Cortex of kidney (tissue), 1 donor: ENCODE measurements at places on chromosomes 6 and 20.

DNA sequence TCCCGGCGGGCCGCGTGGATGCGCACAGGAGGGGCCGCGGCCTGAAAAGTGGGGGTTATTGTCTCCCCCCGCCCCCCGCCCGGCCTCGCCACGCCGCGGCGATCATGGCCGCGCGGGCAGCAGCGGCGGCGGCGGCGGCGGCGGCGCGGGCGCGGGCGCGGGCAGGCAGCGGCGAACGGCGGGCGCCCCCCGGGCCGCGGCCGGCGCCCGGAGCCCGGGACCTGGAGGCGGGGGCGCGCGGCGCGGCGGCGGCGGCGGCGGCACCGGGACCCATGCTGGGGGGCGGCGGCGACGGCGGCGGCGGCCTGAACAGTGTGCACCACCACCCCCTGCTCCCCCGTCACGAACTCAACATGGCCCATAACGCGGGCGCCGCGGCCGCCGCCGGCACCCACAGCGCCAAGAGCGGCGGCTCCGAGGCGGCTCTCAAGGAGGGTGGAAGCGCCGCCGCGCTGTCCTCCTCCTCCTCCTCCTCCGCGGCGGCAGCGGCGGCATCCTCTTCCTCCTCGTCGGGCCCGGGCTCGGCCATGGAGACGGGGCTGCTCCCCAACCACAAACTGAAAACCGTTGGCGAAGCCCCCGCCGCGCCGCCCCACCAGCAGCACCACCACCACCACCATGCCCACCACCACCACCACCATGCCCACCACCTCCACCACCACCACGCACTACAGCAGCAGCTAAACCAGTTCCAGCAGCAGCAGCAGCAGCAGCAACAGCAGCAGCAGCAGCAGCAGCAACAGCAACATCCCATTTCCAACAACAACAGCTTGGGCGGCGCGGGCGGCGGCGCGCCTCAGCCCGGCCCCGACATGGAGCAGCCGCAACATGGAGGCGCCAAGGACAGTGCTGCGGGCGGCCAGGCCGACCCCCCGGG is 637 bp downstream of the ARID1B start:
- no peak for DNase-seq

DNA sequence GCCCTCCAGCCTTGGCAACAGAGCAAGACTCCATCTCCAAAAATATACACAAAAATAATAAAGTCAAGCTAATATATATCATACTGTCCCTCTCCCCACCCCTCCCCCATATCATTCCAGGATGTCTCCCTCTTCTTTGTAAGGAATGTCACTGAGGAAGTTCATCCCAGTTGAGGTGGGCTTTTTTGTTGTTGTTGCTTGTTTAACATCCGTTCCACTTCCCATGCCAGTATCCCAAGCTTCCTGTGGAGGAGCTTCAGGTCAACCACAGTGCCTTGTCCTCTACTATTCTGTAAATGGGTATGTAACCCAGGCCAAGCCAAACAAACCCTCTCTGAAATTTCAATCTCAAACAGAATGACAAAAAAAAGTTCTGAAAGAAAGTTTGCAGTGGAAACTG is 19.0 kb upstream of the PTPN1 start:
- no peak for DNase-seq

DNA sequence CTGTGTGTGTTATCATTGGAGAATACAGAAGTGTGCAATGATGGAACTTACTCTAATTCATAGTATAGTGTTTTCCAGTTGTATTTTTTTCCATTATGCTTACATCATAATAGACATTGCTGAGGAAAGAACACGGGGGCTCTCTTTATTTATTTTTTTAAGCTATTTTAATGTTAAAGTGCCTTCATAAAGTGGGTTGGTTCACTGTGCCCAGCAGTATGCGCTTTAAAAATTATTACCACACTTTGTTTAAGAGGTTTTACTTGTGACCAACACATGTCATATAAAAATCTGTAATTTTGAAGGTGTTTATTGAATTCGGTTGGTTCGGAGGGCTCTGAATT is 215.8 kb downstream of the TMEM242 start:
- no peak for DNase-seq

DNA sequence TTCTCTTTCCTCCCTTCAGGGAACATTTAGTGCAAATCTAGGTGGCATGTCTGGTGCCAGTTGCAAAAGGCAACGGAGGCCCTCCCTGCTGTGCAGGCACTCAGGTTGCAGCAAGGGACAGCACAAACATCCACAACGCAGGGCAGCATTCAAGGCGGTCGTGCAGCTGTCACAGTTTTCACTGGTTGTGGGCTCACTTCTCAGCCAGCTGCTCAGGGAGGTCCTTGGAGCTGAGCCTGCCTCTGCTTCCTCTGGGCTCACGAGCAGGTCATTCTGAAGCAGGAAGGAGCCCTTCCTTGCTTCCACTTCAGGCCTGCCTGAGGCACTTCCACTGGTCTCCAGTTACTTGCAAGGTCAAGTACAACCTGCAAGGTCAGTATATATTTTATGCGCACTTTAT is 3.8 kb upstream of the NPEPL1 start:
- no peak for DNase-seq

GRCh38 chr6:117932676-117933075 is 25.6 kb downstream of the SLC35F1 start:
- no peak for DNase-seq

GRCh38 chr20:20546402-20546801 is 166.0 kb downstream of the RALGAPA2 start:
- DNase-seq, result no peak

- no peak for DNase-seq
Measured at GRCh38 chr6:90388395-90388794, 91.8 kb upstream of the BACH2 start.

DNA sequence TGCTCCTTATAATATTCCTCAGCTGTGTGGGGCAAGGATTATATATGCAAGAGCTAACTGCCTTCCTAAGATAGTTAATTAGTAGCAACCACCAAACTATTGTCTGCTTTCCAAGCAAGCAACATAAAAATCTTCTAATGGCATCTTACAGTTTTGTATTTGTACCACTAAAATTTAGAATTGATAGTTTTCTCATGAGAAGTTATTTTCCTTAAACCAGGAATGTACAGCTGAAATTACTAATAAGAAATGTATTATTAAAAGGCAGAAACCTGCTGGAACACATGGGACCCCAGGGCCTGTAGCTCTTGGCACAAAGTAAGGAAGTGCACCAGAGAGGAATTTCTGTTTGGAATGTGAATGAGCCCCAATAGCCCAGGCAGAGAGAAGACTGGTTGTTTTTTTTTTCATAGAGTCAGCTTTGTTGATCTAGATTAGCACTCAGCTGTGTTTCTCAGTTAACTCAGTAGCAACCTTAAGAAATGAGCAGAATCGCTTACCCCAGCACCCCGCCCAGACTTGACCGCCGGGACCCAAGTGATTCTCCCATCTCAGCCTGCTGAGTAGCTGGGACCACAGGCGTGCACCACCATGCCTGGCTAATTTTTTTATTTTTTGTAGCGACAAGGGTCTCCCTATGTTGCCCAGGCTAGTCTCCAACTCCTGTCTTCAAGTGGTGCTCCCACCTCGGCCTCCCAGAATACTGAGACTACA is 2.6 kb downstream of the MGME1 start:
- no peak for DNase-seq

- no peak for DNase-seq
Measured at GRCh38 chr6:97460394-97461080, 177.5 kb upstream of the MMS22L start.

GRCh38 chr20:58903614-58904013 is 51.1 kb downstream of the GNAS start:
- no peak for DNase-seq

GRCh38 chr6:68139130-68139529 is 496.0 kb upstream of the ADGRB3 start:
- DNase-seq, result no peak
